ENCODE measurements at places on chromosomes 3 and 15.

DNA sequence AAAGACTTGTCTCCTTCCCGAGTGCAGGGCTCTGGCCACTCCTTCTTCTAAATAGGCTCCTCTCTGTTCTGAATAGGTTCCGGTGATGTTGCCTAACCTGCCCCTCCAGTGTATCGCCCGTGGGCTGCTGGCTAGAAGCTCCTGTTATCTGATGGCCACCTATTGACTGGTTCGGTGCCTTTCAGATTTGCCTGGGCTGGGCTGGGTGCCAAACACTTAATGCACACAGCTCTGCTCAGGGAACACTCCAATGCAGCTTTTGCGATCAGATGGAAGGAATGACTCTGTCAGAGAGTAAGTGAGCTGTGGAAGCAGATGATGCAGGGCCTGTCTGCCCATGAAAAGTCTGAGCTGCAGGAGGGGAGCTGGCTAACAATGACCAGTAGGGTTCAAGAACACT lies 112.9 kb downstream of the CORO2B start:
- DNase-seq, result no peak

DNA sequence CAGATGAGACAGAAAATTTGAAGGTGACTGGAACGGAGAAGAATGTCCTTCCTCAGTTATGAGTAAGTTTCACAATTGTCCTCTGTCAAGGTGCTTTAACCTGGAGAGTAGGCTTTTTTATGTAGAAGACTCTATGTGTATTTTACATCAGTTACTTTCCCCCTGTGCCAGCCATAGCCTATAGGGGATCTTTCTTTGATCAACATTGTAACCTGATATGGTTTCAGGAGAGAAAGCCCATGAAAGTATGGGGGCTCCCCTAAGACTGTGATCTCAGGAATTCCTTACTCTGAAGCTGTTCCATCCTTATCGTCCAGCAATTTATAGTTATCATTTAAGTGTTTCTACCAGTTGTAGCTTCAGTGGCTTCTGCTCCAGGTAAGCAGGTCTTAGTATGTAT lies 1076.3 kb upstream of the EPHA6 start:
- no peak for DNase-seq

GRCh38 chr3:54951405-54951804 lies 23.5 kb upstream of the LRTM1 start:
- DNase-seq, result no peak

DNA sequence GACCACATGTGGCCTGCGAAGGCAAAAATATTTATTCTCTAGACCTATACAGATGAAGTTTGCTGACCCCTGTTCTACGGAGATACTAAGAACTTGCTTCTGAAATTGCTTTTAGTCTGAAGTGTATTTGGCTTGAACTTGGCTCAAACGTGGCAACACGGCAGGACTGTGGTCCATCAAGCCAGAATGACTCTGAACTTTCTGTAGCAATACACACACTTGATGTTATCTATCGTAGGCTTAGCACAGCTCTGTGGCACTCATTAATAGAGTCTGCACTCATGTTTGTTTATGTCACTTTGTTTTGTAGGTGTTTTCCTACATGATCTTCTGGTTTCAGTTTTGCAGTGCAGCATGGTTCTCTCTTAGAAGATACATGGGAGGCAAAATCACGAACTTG lies 298.1 kb downstream of the ADAMTS17 start:
- no peak for DNase-seq

DNA sequence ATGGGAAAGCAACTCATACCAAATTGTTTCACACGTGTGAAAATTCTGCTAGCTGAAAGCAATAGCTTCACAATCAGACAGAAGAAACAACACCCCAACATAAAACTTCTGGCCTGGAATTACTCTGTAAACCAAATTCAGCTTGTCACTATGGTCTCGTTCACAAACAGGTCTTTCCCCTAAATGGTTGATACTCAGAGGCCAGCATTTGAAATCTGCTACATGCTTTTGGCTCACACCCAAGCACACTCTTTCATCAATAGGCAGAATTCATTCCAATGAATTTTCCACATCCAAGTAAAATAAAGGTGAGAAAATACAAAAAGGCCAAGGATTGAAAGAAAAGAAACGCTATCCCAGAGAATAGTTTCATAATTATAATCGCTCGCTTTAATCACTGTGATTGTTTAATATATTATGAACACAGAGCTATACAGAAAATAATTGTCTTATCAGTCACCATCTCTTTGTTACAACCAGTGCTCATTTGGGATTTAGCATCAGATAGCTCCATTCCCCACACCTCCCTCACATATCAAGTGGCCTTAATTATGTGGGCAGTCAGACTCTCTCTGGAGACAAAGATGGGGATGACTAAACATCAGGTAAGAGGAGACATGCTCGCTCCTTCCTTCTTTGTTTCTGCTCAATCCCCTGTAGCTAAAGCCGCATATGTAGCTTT lies 503.8 kb upstream of the ARRDC4 start:
- no peak for DNase-seq

Measured in GDM1 (cell line).